HFFc6 (cell line): ENCODE measurements at places on chromosomes 5 and 9.

- no peak for DNase-seq
- H3K4me3 ChIP-seq: no peak overlapping the region
- H3K4me1 ChIP-seq: peaks cover 26% of the 10 kb centered on the region
- H3K27ac ChIP-seq: no peak overlapping the region
These were observed 8.9 kb upstream of the RAB14 start for GRCh38 chr9:121210536-121210935.

DNA sequence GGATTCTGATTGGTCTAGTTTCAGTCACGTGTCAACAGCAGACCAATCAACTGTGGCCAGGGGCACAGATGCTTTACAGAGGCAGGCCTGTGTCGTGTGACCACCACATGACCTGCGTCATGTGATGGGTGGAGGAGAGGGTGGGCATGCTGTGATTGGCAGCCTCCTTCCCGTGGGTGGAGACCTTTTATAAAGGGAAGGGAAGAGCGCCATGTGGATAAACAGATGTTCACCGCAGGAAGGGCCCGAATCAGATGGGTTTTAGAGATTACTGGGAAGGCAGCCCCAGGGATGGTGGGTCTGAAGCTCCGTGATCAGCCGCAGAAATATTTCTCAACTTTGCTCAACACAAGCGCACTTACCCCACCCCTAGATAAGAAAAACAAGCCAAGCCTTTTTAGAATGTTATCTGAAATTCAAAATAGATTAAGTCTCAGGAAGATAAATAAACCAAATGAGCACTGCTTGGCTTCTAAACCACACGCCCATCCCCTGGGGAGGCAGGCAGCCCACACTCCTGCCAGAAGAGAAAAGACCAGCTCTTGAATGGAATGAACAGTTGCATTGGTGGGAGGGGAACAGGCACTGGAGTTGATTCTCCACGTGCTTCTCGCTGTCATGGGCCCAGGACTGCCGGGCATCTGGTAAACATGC is 43.6 kb downstream of the ROPN1L start:
- H3K4me3 ChIP-seq: no peak overlapping the region
- H3K27me3 ChIP-seq: no peaks in the 10 kb centered on the region; the same call in 1 of the 2 replicates
- H3K36me3 ChIP-seq: no peaks in the 10 kb centered on the region
- peak overlapping the region; percentile 42; the same call in 1 of the 2 replicates for H3K27ac ChIP-seq

- H3K4me1 ChIP-seq: peaks cover 31% of the 10 kb centered on the region
- DNase-seq: peak; percentile 9
- no peaks in the 10 kb centered on the region; the same call in 1 of the 2 replicates for H3K27me3 ChIP-seq
- no peak overlapping the region for H3K4me3 ChIP-seq
These were observed 20.6 kb downstream of the SPTLC1 start for GRCh38 chr9:92094655-92095054.

DNA sequence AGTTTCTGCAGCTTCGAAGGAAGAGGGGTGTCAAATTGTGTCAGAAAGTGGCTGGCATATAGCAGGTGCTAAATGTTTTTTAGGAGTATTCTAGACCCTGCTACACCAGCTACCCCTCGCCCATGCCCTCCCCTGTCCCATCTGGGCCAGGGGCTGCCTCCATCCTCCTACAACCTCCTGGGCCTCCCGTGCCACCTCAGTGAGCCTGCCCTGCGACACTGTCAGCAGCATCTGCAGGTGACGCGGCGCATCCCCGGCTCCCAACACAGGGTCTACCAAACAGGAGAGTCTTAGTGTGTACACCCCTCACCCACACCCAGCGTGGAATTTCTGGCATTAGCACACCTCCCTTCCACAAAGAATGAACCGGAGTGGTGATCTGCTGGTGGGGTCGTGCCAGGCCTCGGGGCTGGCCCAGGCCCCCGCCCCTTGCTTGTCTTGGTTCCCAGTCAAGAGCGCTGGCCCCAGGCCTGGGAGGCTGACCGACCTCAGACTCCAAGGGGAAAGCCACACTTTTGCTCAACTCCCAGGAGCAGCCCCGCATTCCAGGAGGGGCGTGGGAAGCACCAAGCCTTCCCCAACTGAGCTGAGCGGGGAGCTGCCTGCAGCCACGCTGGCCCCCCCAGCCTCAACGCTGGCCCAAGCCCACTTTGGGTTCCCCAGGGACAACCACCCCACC is 55.2 kb downstream of the NEURL1B start:
- DNase-seq: no peak
- peaks cover 13% of the 10 kb centered on the region for H3K27me3 ChIP-seq
- no peak overlapping the region for H3K27ac ChIP-seq

DNA sequence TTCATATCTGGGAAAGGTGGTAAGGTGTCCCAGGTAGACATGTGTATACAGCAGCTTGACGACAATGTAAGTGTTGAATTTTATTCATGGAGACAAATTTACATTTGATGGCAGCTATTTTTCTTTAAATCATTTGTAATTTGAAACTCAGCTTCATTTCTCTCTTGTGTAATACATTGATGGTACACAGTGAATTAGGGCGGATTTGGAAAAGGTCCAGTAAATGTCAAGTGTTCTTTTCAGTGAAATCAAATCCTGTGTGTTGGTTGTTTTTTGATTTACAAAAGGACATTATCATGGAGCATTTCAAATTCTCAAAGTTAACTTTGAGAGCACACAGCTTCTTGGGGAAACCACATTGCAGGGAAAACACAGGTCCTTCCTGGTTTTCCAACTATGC is 30.0 kb upstream of the PCSK1 start:
- no peaks in the 10 kb centered on the region for H3K36me3 ChIP-seq
- no peak for DNase-seq
- H3K27me3 ChIP-seq: peaks cover 16% of the 10 kb centered on the region
- H3K4me1 ChIP-seq: no peaks in the 10 kb centered on the region
- H3K27ac ChIP-seq: no peak overlapping the region

DNA sequence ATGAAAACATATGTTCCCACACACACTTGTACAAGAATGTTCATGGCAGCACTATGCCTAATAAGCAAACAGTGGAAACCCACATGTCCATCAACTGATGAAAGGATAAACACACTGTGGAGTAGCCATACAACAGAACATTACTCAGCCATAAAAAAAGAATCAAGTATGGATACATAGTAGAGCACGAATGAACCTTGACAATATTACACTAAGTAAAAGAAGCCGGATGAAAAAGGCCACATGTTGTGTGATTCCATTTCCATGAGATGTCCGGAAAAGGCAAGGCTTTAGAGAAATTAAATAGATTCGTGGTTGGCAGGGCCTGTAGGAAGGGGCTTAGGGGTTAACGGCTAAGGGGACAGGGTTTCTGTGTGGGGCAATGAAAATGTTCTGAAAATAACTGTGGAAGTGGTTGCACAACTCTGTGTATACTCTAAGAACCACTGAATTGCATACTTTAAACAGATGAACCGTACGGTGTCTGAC is 51.4 kb downstream of the COL23A1 start:
- no peaks in the 10 kb centered on the region for H3K4me1 ChIP-seq
- H3K27me3 ChIP-seq: no peaks in the 10 kb centered on the region; the same call in none of the 2 replicates
- no peak for DNase-seq
- no peak overlapping the region for H3K27ac ChIP-seq
- H3K36me3 ChIP-seq: no peaks in the 10 kb centered on the region
- H3K4me3 ChIP-seq: no peak overlapping the region

DNA sequence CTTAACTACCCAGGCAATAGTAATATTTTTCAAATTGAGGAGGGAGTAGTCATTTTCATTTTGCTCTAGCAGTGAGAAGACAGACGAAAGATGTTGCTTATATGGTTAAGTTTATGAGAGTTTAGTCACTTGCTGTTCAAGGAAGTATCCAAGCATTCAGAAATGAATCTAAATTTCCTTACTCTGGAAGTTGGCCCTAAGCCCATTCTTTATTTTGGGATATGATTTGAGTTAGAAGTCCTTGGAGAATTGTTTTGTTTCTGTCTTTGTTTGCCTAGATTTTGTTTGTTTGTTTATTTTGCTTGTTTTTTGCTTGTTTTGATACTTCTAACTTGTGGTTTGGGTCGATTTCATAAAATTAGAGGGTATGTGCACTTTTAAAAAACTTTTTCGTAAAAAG is 146.4 kb upstream of the FGF10 start:
- H3K27ac ChIP-seq: no peak overlapping the region
- no peak overlapping the region for H3K4me3 ChIP-seq
- H3K4me1 ChIP-seq: no peaks in the 10 kb centered on the region
- no peaks in the 10 kb centered on the region for H3K36me3 ChIP-seq
- peaks cover 1% of the 10 kb centered on the region; the same call in 1 of the 2 replicates for H3K27me3 ChIP-seq

DNA sequence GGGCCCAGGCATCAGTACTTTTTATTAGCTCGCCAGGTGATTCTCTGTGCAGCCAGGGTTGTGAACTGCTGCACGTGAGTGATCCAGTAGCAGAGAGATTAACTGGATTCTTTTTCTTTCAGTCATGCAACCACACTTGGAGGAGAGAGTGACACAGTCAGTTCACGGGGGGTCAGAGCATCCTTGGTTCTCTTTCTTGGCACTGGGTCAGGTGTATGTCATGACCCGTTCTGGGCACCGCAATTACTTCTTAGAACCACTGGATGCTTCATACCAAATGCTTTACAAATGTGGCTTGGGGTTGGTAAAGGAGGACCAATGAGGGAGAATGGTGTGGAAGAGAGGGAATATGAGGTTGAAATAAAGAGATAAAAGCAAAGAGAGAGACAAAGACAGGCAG is 368.7 kb downstream of the MLLT3 start:
- no peak overlapping the region for H3K27ac ChIP-seq
- peaks cover 10% of the 10 kb centered on the region for H3K27me3 ChIP-seq
- H3K4me3 ChIP-seq: no peak overlapping the region
- H3K4me1 ChIP-seq: no peaks in the 10 kb centered on the region

GRCh38 chr5:147321569-147321968 is 86.7 kb downstream of the STK32A start:
- peaks cover 2% of the 10 kb centered on the region for H3K27me3 ChIP-seq
- H3K4me1 ChIP-seq: no peaks in the 10 kb centered on the region
- no peak overlapping the region for H3K27ac ChIP-seq

DNA sequence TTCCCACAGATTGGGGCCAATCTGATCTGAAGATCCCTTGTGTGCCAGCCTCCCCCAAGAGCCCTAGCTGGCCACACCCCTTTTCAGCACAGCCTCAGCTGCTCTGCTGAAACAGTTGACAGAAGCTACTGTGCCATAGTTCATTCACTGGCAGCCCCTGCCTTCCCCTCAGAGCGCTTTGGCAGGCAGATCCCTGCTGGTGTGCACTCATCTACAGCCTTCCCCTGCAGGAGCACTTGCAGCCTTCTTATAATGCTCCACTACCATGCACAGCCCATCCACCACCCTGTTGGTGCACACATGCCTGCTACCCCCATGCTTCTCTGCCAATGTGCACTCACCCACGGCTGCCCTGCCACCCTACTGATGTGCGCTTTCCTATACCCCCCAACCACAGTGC is 471.3 kb downstream of the MTRR start:
- H3K4me3 ChIP-seq: peak overlapping the region; percentile 73; the same call in 1 of the 2 replicates
- H3K27me3 ChIP-seq: peaks cover 5% of the 10 kb centered on the region
- H3K4me1 ChIP-seq: peaks cover 14% of the 10 kb centered on the region
- DNase-seq: no peak
- H3K27ac ChIP-seq: no peak overlapping the region
- H3K36me3 ChIP-seq: no peaks in the 10 kb centered on the region

DNA sequence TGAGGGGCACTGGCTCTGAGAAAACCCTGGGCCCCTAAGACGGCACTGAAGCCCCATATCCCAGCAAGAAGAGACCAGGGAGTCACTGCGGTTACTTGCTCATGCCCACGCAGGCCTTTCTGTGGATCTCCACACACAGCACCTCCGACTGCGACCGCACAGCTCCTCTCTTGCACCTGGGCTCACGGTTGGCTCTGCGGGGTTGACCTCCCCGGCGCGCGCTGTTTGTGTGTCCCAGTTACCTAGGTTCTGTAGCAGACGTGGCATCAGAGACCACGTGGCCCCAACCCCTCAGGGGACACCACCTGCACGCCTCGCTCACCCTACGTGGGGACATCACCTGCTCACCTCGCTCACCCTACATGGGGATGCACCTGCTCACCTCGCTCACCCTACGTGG is 12.7 kb downstream of the LPCAT1 start:
- H3K4me1 ChIP-seq: peaks cover 23% of the 10 kb centered on the region
- no peak overlapping the region for H3K4me3 ChIP-seq
- H3K27me3 ChIP-seq: no peaks in the 10 kb centered on the region
- H3K27ac ChIP-seq: no peak overlapping the region

GRCh38 chr5:167573370-167574127 is 717.9 kb upstream of the WWC1 start:
- no peaks in the 10 kb centered on the region for H3K36me3 ChIP-seq
- peak overlapping the region; percentile 2; the same call in 1 of the 2 replicates for H3K27ac ChIP-seq
- no peak for DNase-seq
- peak overlapping the region; percentile 77 for H3K4me3 ChIP-seq
- H3K27me3 ChIP-seq: peaks cover 27% of the 10 kb centered on the region

- H3K27ac ChIP-seq: no peak overlapping the region; the same call in 1 of the 2 replicates
- H3K4me1 ChIP-seq: peaks cover 49% of the 10 kb centered on the region
- peak; percentile 12 for DNase-seq
- no peaks in the 10 kb centered on the region; the same call in none of the 2 replicates for H3K27me3 ChIP-seq
These were observed 142.2 kb downstream of the SNX18 start for GRCh38 chr5:54659700-54660131.

DNA sequence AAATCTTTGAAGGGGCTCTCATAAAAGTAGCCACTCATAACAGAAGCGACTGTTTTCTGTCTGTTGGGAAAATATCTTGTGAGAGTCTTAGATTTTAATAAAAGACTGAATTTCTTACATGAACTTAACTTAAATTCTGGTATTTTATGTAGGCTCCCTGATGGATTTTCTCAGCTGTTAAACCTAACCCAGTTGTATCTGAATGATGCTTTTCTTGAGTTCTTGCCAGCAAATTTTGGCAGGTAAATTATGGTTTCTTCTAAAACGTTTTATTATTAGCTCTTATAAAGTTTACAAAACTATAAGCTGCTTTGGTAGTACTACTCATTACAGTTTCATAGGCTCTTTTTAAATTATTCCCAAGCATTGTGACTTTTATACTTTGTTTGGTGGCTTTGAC is 87.0 kb downstream of the ERBIN start:
- H3K4me1 ChIP-seq: peaks cover 70% of the 10 kb centered on the region
- no peak for DNase-seq
- peaks cover 4% of the 10 kb centered on the region; the same call in 1 of the 2 replicates for H3K27me3 ChIP-seq
- H3K27ac ChIP-seq: no peak overlapping the region
- peaks cover 48% of the 10 kb centered on the region for H3K36me3 ChIP-seq
- no peak overlapping the region for H3K4me3 ChIP-seq

DNA sequence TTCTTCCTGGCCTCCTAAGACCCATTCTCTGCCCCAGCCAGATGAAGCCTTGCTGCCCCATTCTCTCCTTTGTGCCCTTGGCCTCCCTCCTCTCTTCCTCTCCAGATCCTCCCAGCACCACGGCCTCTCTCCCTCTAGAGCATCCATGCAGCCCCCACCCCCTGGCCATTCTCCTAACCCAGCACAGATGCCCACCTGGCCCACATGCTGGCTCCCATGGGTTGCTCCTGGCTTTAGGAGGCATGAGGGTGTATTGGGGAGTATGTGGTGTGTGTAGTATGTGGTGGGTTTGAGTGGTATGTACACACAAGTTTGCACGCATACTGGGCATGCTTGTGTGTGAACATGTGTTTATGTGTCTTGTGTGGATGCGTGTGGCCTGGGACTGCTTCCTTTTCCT is 47.1 kb downstream of the FOXI1 start:
- H3K27ac ChIP-seq: no peak overlapping the region
- H3K27me3 ChIP-seq: peaks cover 8% of the 10 kb centered on the region
- H3K4me3 ChIP-seq: no peak overlapping the region
- no peak for DNase-seq
- H3K36me3 ChIP-seq: no peaks in the 10 kb centered on the region
